ENCODE measurements at places on chromosomes 11 and 22.
A peak's percentile ranks its signal among the peaks of the same experiment; 100 is the strongest.

DNA sequence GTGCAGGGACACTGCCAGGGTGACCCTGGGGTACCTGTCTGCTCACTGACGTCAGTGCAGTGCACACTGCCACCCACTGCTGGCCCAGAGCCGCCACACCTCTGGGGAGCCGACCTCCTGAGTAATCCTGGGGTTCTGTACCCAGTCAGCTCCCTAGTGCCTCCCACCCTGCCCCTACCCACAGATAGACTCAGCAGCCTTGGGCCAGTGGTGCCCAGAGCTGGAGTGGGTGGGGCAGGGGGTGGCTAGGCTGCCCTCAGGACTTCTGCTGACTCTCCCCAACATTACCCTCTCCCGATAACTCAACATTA, 5.8 kb downstream of the NRXN2 start:
- DNase-seq: no peak

DNA sequence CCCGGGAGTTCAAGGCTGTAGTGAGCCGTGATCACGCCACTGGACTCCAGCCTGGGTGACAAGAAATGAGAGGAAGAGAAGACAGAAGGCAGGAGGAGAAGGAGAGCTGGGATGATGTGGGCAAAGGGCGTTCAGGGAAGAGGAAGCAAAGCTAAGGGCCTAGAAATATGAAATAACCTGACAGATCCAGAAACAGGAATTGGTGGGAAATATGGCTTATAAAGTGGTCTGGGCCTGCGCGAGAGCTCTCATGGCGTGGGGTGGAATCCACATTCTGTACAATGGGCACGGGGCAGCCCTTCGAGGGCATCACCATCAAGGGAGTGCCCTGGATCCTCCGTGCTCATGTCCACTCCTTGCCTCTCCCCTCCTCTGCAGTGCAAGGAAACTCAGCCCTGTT, 46.8 kb upstream of the RASSF10 start:
- no peak for DNase-seq

- DNase-seq: no peak
Observed at GRCh38 chr11:109507331-109507730, 85.3 kb downstream of the C11orf87 start.

GRCh38 chr11:59818572-59818971, 8.0 kb upstream of the MRPL16 start:
- no peak for DNase-seq

DNA sequence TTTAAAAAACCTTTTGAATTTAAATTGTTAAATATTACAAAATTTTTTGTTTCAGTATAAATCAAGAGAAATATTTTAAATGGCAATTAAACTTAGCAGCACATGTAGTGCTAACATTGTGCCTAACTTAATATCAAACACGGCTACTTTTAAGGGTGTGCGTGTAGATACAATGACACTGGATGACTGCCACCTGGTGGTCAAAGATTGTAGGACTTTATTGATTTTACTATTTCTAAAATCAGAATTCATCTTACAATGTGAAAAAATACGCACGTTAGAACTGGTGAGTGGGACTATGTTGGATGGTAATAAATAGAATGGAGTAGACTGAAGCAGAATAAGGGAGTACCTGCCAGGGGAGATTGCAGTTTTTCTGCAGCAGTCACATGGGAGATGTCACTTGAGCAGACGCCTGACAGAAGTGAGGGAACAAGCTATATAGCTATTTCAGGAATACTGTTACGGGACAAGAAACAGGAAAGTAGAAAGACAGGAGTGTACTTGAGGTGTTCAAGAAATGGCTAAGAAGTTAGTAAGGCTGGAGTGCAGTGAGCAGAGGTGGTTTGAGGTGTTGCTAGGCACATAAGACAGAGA, 52.9 kb downstream of the UVRAG start:
- peak; percentile 33 for DNase-seq

DNA sequence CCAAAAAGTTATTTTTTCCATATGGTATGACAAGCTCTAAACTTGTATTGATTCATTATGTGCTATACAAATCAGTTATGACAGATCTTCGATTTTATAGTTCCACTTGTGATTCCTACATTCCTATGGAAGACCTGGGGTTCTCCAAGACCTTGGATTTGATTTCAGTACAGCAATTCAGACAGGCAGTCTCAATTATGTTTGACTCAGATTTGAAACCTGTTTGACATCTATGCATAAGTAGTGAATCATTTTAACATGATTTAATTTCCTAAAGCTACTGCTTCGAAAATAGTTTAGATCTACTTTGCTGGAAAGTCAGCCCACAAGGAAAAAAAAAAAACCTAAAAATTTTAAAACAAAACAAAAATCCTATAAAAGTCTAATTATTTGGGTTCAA, 820.4 kb downstream of the LUZP2 start:
- no peak for DNase-seq

DNA sequence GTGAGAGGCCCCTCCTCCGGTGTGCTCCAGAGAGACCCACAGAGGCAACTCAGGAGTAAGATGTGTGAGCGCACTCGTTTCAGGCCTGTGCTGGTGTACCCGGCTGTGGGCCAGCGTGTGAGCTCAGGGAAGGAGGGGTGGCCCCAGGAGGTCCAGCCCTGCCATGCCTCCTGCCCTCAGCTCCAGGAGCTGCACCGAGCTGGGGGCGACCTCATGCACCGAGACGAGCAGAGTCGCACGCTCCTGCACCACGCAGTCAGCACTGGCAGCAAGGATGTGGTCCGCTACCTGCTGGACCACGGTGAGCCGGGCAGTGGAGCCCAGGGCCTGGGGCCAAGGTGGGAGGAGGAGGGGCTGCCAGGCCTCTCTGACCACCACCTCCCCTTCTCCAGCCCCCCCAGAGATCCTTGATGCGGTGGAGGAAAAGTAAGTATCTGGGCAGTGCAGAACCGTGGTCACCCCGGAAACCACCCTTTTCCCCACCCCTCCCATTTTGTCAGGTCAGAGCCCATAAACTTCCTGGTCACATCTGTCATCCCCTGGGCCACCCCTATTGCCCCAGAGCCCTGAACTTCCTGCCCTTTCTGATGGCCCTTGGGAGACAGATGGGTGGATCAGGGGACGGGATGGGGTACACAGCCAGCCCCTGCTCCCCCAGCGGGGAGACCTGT, 2.5 kb upstream of the MDK start:
- no peak for DNase-seq

DNA sequence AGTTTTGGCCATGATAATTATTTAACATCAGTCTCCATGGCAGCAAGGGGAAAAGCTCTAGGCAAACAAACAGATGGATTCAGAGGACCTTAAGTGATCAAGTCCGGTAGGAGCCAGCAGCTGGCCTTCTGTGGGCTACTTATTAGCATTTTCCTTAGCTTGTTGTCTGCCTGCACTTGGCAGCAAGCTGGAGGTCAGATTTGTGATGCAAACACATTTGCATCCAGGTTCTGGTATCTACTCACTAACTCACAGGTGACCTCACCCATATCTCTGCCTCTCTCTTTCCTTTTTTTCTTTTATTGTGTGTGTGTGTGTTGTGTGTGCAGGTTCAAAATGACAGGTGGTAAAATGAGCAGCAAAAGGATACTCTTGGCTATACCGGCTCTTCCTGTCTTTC, 32.3 kb downstream of the ARHGAP42 start:
- DNase-seq: no peak

DNA sequence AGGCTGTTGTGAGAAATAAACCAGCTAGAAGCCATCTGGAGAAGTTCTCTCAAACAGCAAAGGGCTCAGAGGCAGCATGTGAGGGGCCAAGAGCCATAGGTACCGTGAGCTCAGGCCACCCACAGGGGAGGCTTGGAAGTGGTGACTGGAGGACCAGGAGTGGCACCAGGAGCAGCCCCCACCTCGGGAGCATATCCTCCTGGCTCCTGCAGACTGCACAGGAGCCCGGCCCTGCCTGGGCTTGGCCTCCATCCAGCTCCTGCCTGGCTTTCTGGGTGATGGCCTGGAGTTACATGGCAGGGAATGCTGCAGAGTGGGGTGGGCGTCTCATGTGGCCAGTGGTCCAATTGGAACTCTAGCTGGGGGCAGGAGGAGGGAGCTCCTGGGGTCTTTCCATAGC, 4.2 kb upstream of the MPPED1 start:
- no peak for DNase-seq

All from activated naive CD4-positive, alpha-beta T cell treated with Interleukin-2 at 50 U/mL for 16 hours (primary cell).